ENCODE measurements at places on chromosomes 4 and X.
A peak's percentile ranks its signal among the peaks of the same experiment; 100 is the strongest.

GRCh38 chr4:59994118-59994517, 1206.0 kb upstream of the ADGRL3 start:
- no peak for DNase-seq

DNA sequence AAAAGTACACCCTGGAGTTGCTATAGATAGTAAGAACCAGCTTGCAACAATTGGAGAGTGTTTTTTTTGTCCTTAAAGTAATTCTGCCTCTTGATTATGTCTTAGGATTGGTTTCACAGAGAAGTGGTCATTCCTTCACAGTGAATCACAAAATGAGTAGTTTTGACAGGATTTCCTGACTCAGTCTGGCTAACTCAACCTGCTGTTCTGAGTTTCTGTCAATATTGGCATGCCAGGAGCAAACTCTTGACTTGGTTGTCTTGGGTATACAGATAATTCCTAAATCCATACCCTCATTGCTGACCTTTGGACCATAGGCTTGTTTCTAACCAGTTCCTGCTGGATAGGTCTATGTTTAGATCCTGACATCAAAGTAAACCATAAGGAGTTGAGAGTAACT, 9.4 kb downstream of the FHIP1A start:
- peak; percentile 70 for DNase-seq

DNA sequence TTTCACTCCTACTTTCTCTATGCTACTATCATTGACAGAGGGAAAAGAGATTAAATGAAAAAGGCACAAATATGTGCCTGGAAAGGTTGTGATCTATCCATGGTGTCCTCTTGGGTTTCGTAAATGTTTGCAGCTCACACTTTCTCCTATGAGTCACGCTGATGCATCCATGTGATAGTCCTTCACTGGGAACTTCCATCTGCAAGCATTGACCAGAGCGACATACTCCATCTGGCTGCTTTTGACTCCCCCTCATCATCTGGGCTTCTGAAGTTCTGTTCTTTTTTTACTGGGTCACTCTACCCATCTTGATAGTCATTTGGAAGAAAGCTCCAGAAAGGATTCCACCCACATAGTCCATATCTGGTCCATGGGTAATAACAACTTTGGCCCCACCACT, 84.7 kb upstream of the NDST3 start:
- DNase-seq = no peak

GRCh38 chr4:74014332-74014731, 15.9 kb upstream of the CXCL5 start:
- no peak for DNase-seq

- DNase-seq = no peak
Measured at GRCh38 chrX:41445171-41445570, 2.0 kb upstream of the NYX start.
